ENCODE measurements at places on chromosomes 16 and 17. TPM values are rescaled to one million over a fixed set of nuclear protein-coding genes. Genes with fewer than 3 reads are reported as not detected.

CLDN7 gene
- 1.0 TPM for total RNA-seq

ATP2A3 gene
- 157 TPM for total RNA-seq

ABCA8 gene
- total RNA-seq = not detected

ZNF750 gene
- total RNA-seq = not detected

CEP131 gene
- total RNA-seq = 9.6 TPM

RPUSD1 gene
- total RNA-seq = 31.1 TPM

KRT25 gene
- not detected for total RNA-seq

TEDC2 gene
- 0.55 TPM for total RNA-seq

SOST gene
- total RNA-seq = not detected

GJC1 gene
- not detected for total RNA-seq

KRTAP3-1 gene
- total RNA-seq = not detected

KRTAP1-5 gene
- not detected for total RNA-seq

TBKBP1 gene
- total RNA-seq = 7.4 TPM

PHF23 gene
- total RNA-seq = 55.8 TPM

PTRH2 gene
- total RNA-seq = 17.8 TPM

KRTAP9-2 gene
- total RNA-seq = not detected

CA5A gene
- not detected for total RNA-seq

FOXJ1 gene
- total RNA-seq = 0.19 TPM

CCL1 gene
- not detected for total RNA-seq

TLCD2 gene
- 0.75 TPM for total RNA-seq

PMFBP1 gene
- total RNA-seq = 0.73 TPM

RNU2-1 gene
- 2,221 TPM for total RNA-seq

PRR29 gene
- 0.19 TPM for total RNA-seq

POLG2 gene
- total RNA-seq = 57.4 TPM

HERPUD1 gene
- total RNA-seq = 136 TPM

GTF3C1 gene
- total RNA-seq = 53.1 TPM

CPHXL2 gene
- not detected for total RNA-seq

ZNF75A gene
- total RNA-seq = 82.7 TPM

ABCC12 gene
- not detected for total RNA-seq

TPSD1 gene
- total RNA-seq = not detected

SUMO2 gene
- total RNA-seq = 255 TPM

Measured in CD4-positive, alpha-beta memory T cell (primary cell).